Effector CD4-positive, alpha-beta T cell (primary cell): ENCODE measurements at places on chromosomes 16 and 17.

- DNase-seq, result no peak
These were observed 1.9 kb downstream of the ZNF843 start for GRCh38 chr16:31440516-31441184.

DNA sequence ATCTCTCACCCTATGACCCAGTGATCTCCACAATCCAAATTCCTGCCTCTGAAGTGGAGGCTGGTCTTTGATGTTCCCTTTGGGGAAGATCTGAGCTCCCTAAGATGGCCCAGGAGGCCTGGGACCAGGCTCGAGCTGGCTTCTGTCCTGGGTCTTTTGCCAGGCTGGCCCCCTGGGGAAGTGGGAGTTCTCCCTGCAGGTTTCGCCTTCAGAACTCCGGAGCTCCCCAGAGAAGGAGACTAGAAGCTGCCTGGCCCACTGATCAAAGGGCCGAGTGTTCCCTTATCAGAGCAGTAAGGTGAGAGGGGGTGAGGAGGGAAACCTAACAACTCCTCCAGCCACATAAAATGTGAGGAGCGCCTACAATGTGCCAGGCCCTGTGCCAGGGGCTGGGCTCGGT lies 147.1 kb downstream of the IRF8 start:
- no peak for DNase-seq

- DNase-seq, result no peak
These were observed 173.3 kb downstream of the MRTFB start for GRCh38 chr16:14244196-14245010.

DNA sequence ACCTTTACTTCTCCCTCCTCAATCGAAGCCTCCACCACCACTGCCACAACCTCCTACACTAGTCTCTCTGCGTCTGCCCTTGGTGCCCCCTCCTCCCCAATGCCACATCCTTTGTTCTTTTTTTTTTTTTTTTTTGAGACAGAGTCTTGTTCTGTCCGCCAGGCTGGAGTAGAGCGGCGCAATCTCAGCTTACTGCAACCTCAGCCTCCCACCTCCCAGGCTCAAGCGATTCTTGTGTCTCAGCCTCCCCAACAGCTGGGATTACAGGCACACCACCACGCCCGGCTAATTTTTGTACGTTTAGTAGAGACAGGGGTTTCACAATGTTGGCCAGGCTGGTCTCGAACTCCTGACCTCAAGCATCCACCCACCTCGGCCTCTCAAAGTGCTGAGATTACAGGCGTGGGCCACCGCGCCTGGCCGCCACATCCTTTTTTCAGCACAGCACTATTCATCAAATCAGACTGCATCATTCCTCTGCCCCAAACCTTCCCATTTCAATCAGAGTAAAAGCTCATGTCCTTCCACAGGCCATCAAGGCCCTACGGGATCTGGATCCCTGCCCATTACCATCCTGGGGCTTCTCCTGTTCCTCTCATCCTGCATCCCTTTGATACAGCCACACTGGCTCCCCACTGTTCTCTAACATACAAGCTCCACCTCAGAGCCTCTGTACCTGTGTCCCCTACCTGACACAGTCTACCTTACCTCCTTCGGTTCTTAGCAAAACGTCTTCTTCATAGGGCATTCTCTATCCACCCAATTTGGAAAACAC lies 2.0 kb downstream of the KLHL11 start:
- no peak for DNase-seq

GRCh38 chr17:4719684-4720221 lies 9.3 kb downstream of the ARRB2 start:
- no peak for DNase-seq

GRCh38 chr16:64617836-64618476 lies 503.9 kb downstream of the CDH11 start:
- DNase-seq, result no peak

- DNase-seq, result peak; percentile 47
These were observed at the start of gene METRNL for GRCh38 chr17:83079352-83079747. Gene METRNL, plus strand, starts transcription at chr17:83079609. Its CDS starts 207 bp downstream, at chr17:83079816.

- DNase-seq, result no peak
These were observed 2.2 kb downstream of the RASD1 start for GRCh38 chr17:17493986-17494466.

DNA sequence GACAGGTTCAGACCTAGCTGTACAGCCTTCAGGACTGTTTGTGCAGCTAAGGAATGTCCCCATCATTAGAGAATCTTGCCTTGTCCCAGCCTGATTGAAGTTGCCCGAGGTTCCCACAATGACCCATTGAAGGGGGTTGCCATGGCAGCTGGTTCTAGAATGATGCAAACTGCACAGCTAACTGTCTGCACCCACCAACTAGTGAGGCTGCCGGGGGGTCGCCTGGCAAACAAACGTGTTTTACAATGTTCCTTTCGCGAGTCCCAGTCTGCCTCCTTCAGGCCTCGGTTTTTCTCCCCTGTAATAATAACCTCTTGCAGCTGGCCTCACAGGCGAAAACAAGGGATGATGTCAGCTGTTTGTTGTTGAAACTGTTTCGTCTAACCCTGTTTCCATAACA lies 5.5 kb downstream of the C16orf96 start:
- no peak for DNase-seq

DNA sequence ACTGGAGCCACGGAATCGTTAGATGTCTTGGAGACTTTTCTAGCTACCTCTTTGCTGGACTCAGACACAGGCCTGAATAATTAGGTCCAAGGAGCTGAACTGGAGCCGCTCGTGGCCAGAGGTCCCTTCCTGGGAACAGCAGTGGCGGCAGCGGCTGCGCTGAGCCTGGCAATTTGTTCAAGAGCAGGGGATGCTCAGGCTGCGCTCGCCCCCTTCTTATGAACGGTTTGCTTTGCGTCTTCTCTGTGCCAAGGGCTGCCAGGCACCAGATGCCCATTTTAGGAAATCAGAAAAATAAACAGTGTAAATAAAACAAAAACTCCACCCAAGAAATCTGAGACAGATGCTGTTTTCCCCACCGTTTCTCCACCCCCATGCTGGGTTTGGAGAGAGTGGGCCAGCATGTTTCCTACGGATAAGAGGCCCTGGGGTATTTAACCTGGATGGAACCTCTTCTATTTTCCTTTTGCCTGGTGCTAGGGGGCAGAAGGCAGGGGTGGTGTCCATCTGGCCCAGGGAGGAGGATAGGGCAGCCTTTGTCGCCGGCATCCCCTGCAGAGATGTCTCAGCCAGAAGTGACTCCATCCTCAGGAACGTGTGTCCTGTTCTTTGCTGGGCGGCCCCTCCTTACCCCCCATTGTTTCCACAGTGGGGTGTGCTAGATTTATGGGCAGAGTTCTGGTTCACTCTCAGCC lies 163.4 kb downstream of the SEC14L1 start:
- no peak for DNase-seq

GRCh38 chr16:1642753-1643152 lies 30.6 kb downstream of the CRAMP1 start:
- DNase-seq, result no peak

GRCh38 chr17:40242774-40243173 lies 23.7 kb downstream of the WIPF2 start:
- no peak for DNase-seq

- DNase-seq, result peak; percentile 59
These were observed 2.3 kb downstream of the PIEZO1 start for GRCh38 chr16:88782454-88783390.

GRCh38 chr17:78122216-78122930 lies 6.2 kb downstream of the TMC6 start:
- DNase-seq, result no peak

DNA sequence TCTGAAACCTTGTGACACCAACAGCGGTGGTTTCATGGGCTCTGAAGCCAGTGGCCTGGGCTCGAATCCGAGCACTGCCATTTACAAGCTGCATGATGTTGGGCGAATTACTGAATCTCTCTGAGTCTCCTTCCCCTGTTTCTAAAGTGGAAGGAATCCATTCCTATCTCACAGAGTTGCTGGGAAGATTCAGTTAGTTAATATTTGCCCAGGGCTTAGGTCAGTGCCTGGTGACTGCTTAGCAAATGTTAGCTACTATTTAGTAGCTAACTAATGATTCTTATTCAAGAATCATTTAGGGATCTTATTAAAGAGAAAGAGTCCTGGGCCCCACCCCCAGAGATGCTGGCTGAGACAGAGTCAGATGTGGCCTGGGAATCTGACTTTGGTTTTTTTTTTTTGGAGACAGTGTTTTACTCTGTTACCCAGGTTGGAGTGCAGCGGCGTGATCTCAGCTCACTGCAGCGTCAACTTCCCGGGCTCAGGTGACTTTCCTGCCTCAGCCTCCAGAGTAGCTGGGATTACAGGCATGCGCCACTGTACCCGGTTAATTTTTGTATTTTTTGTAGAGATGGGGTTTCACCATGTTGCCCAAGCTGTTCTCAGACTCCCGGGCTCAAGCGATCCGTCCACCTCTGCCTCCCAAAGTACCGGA lies 33.6 kb upstream of the RAI1 start:
- DNase-seq, result no peak

GRCh38 chr17:57706761-57707160 lies 38.3 kb downstream of the CCDC182 start:
- no peak for DNase-seq

DNA sequence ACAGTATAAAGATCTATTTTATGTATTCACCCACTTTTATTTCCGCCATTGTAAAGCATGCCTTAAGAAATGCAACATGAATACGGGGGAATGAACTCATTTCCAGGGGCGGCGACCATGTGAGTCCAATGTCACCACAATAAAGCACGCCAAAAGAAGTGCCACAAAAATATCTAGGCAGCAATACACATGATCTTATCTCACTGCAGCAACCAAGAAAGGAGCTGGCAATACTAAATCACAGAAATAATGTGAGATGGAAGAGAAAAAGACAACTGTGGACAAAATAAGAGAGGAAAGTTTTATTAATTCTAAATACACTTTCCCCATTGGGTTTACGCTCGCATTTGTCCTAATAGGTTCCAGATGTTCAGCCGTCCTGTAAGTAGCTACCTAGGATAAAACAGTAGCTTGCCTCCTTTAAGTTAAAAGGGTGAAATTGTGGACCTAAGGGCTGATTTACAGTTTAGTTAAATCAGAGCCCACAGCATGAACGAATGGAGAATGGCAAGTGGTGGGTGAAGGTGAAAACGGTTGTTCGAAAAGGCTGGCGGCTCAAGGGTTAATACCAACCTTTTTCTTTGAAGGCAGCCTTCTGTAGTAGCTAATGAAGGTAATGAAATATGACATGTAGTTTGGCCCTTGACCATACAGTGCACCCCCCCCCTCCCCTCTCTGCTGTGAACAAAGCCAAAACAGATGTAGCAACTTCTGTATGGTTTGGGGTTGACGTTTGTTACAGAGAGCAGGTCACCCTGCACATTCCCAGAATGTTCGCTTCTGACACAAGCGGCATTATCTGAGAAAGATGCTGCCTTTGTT lies 504.2 kb upstream of the PSMD7 start:
- no peak for DNase-seq

DNA sequence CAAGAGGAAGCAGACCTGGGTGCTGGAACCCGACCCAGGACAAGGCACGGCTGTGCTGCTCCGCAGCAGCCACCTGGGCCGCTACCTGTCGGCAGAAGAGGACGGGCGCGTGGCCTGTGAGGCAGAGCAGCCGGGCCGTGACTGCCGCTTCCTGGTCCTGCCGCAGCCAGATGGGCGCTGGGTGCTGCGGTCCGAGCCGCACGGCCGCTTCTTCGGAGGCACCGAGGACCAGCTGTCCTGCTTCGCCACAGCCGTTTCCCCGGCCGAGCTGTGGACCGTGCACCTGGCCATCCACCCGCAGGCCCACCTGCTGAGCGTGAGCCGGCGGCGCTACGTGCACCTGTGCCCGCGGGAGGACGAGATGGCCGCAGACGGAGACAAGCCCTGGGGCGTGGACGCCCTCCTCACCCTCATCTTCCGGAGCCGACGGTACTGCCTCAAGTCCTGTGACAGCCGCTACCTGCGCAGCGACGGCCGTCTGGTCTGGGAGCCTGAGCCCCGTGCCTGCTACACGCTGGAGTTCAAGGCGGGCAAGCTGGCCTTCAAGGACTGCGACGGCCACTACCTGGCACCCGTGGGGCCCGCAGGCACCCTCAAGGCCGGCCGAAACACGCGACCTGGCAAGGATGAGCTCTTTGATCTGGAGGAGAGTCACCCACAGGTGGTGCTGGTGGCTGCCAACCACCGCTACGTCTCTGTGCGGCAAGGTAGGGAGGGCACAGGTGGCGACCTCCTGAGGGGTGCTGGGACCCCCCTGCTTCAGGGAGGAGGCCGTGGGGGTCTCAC lies 667 bp downstream of the FSCN2 start:
- DNase-seq, result no peak
